ENCODE measurements at places on chromosomes 16 and 17.

GRCh38 chr17:1045456-1045855 is 48.5 kb downstream of the TIMM22 start:
- no peak for DNase-seq

GRCh38 chr17:27106347-27106981 is 187.4 kb upstream of the WSB1 start:
- no peak for DNase-seq

- no peak for DNase-seq
Observed at GRCh38 chr17:70677783-70678647, 508.7 kb downstream of the KCNJ2 start.

DNA sequence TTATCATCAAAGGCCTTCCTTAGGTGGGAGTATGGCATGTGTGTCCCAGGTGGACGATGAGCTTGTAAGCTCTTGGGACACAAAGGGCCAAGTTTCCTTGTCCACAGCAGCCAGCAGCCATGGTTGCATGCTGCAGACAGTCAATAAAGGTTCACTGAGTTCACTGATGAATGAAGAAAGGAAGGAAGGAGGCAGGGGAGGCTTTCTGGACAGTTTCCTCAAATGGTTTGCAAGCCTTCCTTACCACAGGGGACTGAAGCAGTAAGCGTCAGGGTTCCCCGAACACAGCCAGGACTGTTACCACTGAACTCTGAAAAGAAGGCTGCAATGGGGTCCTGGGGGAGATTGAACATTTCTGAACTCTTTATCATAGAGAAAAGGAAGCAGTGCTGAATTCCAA is 111.1 kb downstream of the GAS7 start:
- no peak for DNase-seq

- DNase-seq: no peak
Observed at GRCh38 chr17:71402661-71403141, 718.1 kb upstream of the SOX9 start.

DNA sequence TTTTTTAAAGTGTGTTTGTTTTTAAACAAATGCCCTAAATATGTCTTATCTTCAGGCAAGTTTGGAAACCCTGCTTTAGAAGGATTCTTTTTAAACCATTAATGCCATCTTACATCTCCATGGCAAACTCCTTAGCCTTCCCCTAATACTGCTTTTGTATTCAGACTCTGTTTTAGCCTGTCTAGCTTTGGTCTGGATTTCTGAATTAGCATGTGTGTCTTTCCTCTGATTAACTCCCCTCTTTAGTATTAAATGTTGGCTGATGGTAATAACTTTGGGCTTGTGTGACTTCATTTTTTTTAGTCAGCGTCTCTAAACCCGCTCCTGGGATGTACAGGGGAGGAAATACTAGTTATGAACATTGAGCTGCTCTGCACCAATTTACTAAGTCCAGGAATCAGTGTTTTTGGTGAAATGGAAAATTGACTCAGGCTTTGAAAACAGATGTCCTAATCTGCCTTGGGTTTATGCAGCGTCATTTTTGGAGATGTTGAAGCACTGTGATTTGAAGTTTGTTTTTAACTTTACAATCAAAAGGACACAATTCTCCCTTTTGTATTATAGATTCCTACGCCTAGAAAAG is 22.2 kb downstream of the WIPF2 start:
- DNase-seq: no peak

DNA sequence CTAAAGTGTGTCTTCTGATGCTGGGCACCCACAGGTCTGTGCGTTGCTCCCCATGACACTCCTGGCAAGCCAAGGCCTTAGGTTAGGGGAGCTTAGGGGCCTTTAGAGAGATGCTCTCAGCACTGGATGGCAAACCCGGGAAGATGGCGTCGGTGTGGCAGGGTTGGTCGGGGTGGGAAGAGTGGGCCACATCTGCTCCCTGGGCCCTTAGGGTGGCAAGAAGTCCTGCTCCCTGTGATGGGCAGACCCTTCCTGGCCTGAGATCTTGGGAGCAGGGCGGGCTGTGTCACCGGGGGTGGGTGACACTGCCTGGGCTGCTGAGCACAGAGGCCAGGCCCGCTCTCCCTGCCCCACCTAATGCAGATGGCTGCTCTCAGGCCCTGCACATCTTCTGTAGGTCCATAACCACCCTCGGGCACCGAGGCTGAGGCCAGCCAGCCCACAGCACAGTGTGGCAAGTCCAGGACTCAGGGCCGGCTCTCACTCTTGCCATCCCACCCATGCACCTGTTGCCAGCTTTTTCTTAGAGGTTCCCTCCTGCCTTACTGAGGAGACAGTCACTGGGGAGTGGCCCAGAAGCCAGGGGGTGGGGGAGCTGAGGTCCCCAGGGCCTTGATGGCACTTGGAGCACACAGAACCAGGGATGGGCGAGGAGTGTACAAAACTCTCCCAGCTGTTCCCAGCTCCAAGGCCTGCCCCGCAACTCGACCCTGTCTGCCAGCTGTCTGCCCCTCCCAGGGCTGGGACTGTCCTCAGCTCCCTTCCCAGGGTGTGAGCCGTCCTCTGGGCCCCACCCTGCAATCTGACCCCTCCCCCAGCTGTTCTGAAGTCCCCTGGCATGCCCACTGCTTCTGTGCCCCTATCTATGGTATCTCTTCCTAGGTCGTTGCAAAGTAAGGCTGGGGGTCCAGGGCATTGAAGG is 4.4 kb upstream of the MTSS2 start:
- DNase-seq: no peak

- no peak for DNase-seq
Observed at GRCh38 chr17:76154292-76154691, 13.2 kb upstream of the FOXJ1 start.

DNA sequence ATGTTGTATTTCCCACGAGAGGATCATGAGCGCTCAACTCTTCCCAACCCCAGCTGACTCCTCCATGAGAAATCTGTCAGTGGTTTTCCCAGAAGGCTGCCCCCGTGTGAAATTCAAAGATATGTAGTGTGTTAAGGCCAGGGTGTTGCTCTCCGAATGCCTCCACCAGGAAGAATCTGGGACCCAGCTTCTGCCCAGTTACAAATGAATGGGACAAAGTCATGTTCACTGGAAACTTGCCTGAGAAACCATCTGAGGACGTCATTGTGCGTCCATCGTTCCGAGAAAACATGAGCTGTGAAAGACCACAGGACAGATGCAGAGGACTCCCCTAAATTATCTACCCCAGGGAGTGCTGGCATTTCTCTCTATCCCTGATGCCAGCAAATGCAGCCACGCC is 86.0 kb downstream of the AIPL1 start:
- DNase-seq: no peak

DNA sequence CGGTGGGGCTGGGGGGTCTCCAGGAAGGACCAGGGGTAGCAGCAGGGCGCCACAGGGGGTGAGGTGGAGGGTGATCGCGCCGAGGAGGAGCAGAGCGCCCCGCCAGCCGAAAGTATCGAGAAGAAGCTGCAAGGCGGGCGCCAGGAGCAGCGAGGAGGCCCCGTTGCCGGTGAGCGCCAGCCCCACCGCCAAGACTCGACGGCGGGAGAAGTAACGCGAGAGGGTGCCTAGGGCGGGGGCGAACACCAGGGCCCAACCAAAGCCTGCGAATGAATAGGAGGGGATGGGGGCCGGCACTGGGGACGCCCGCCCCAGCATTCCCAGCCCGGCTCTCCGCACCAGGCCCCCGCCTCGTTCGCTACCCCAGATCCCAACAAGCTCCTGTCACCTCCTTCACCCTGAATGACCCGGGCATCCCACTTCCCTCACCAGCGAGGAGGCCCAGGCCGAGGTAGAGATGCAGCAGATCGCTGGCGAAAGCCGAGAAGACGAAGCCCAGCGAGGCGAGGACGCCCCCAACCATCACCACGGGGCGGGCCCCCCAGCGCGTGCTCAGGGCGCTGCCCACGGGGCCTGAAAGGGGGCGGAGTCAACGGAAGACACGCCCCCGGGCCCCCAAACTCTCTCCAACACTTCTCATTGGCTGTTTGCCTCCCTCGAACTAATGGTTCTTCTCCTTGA is 1.3 kb downstream of the SLC16A11 start:
- DNase-seq: peak; percentile 25

DNA sequence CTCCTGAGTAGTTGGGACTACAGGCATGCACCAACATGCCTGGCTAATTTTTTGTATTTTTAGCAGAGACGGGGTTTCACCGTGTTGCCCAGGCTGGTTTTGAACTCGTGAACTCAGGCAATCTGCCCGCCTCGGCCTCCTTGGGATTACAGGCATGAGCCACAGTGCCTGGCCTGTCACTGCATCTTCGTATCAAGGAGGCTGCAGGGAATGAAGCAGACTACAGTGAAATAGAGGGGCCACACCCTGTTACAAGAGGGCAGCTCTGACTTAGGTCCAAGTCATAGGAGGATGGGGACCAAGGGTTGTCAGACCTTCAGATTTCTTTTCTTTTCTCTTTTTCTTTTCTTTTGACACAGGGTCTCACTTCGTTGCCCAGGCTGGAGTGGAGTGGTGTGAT is 28.7 kb downstream of the FA2H start:
- no peak for DNase-seq

- DNase-seq: no peak
Observed at GRCh38 chr16:47320546-47321310, 140.1 kb downstream of the ITFG1 start.

DNA sequence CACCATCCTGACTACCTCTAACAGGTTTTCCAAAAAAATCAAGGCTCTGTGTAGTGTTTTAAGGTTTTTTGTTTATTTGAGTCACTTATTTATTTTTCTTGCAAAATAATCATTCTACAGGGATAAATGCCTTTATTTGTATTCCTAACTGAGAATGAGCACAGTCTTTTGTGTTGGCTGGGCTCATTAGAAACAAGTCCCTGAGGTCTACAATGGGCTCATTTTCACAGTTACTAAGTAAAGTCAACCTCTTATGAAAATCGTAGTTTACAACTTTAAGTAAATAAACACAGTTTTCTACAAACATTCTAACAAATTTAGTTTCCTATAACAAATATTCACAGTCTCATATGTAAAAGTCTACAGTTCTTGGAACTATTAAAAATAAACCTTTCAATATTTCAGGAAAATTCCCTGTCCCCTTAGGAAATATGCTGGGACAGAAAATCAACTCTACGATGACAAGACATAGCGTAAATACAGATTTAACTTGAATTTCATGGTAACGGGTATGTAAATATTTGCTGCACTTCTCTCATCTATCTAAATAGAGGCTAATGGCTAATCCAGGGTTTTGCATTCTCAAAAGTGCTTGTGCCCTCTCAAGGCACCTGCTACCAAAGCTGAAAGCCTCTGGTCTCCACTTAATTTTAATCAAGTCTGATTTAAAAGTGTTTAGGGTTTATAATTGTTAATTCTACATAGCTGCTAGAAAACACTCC is 31.5 kb upstream of the CDH5 start:
- no peak for DNase-seq

DNA sequence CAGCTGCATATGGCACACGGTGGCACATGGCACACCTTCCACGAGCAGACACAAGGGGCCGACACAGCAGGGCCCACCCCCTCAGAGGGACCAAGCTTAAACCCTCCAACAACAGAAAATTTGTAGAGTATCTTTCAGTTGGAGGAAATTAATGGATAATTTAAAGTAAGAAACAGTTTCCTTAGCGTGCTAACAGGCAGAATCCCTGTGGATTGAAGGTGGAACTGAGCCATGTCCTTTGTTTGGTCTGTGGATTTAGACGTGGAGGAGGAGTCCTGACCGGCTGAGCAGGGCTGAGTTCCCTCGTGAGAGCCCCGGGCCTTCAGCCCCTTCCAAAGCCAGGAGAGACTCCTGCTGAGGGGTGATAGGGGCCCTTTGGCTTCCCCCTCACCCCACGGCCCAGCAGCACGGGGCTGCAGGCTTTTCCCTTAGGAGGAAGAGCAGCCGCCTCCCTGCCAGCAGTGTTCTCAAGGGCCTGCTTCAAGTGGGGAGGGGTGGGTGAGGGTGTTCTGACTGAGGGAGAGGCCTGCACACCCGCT is 1.4 kb upstream of the CYB561 start:
- no peak for DNase-seq

- DNase-seq: no peak
Observed at GRCh38 chr16:11004973-11005610, 60.7 kb downstream of the CLEC16A start.

Data from effector memory CD8-positive, alpha-beta T cell (primary cell).